NCI-H146 (cell line): ENCODE measurements at places on chromosomes 12 and 14.

DNA sequence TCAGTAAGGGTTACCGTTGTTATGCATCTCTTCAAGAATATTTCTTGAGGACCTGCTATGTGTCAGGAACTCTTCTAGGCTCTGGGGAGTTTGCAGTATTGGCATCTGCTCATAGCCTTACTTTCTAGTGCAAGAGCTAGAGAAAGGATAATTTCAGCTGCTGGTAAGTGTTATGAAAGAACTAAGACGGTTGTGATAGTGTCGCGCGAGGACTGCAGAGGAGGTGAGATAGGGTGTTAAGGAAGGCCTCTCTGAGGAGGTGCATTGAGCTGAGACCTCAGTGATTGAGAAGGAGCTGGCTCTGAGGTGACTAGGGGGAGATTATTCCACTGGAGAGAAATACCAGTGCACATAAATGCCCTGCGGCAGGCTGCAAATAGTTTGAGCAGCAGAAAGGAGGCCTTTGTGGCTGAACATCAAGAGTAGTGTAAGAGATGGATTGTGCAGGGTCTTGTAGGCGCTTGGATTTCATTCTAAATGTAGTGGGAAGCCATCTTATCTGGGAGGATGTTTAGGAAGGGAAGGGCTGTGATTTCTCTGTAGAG is 824 bp downstream of the DDX55 start:
- no peak for DNase-seq

GRCh38 chr12:48717252-48717695 is 767 bp upstream of the CCNT1 start:
- DNase-seq = peak; percentile 27

DNA sequence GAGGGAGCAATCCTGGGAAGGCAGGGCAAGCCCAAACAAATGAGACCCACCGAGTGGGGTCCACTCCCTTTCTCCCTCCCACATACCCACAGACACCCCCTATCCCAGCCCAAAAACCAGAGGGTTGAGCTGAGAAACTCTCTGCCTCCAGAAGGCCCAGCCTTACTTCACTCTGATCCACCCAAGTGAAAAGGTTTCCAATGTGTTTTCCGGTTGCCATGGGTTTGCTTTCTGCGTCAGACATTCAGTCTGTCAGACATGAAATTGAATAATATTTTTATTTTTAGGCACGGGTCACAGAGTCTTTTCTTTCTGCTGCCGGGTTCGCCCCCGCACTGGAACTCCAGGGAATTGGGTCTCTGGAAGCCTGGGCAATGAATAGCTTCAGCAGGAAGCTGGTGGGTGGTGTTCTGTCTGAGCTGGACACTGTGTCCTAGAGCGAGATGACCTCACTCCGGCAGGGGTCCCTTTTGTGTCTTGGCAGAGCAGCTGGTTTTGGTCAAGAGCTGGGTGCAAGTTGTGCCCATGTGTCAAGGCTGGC is 69.8 kb upstream of the CLMN start:
- no peak for DNase-seq

- no peak for DNase-seq
These were observed 15.1 kb downstream of the NDUFA9 start for GRCh38 chr12:4663971-4664505.

DNA sequence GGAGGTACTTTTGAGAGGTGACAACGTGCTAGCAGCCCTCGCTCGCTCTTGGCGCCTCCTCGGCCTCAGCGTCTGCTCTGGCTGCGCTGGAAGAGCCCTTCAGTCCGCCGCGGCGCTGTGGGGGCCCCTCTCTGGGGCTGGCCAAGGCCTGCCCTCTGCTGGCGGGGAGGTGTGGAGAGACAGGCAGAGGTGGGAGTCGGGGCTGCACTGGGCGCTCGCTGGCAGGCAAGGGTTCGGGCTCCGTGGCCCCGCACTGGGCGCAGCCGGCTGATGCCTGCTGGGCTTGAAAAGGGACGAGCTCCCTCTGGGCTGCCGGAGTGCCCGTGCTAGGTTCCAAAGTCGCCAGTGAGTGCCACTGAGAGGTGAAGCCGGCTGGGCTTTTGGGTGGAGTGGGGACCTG is 580.0 kb downstream of the DIO2 start:
- DNase-seq = no peak

- DNase-seq = peak; percentile 73
These were observed 6.0 kb upstream of the SLC6A12 start for GRCh38 chr12:219891-220352.

GRCh38 chr12:27015730-27016076 is 1.5 kb upstream of the TM7SF3 start:
- DNase-seq = peak; percentile 40

DNA sequence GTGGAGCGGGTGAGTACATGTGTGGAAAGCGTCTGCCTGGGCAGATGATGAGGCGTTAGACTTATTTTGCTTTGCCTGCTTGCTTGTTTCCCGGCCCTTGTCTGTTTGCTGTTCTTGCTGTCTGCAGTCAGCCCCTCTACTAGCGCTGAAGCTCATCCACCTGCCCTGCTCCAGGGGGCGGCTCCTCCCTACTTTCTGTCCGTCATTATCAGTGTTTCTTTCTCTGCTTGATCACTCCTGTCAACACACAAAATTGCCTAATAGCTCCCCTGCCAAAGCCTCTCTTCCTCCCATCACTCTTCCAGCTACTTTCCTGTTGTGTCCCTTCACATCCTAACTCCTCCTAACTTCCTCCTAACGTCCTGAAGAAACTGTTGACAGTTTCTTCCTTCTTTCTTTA is 34.9 kb upstream of the GALNT8 start:
- no peak for DNase-seq

DNA sequence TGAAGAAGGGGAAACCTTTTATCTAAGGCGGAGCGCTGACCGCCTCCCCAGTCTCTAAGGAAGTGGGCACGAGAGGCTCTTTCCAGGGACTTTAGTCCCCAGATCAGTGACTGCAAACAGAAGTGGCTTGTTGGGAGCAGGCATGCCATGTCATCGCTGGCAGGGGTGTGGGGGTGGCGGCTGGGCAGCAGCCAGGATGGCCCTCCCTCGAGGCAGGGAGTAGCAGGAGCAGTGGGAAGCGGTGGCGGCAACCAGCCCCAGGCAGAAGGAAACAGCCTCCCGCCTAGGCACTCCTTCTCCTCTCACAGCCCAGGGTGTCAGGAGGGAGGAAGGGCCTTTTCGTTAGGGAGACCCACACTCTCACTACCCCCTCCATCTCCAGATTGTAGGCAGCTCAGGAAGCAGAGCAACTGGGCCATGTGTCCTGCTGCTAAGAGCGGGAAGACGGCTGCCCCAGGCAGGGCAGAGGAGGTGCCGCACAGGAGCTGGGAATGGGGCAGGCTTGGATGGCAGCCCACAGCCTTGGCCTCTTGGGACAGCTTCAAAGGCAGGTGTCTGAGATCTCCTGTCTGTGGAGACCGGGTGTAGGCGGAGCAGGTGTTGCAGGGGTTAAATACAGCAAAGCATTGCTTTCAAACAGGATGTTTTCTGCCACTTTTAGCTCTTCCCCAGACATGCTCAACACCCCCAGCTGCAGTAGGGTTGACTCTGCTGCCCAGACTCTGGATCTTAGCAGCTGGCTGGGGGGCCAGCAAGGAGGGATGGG is 21.8 kb downstream of the VDR start:
- no peak for DNase-seq

DNA sequence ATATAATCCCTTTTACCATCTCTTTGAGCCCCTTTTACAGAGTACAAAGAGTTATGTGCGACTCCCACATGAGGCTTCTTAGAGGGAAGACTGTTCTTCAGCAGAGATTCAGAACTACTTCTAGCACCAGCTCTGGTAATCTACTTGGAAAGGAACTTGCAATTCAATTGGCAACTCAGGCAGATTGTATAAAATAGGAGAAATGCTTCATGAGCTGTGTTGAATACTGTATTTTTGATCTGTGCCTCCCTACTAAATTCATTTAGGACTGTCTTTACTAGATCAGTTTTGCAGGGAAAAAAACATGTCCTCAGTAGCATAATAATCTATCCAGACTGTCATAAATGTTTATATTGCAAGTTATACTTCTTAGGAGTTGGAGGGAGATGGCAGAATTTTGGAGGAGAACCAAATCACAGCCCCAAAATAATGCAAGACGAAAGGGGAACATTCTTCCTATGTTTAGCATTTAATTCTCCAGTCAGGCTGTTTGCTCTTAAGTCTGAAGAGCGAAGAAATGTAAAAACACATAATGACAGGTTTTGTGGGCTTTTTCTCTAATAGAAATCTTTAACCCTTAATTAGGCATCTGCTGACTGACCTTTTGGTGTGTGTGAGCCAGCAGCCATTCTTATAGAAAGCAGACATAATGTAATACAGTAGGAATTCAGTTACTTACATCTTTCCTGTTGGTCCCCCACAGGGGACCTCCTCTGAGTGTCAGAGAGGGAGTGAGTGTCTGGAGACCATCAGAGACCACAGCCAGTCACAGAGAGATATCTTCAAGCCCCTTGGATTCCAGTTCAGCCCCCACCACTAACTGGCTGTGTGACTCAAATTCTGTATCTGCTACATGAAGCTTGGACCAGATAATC is 3.9 kb downstream of the ANO4 start:
- no peak for DNase-seq

- DNase-seq = no peak
These were observed 981.8 kb downstream of the SLC16A7 start for GRCh38 chr12:60577607-60578006.
